ENCODE measurements at places on chromosomes 12 and 14. TPM values are rescaled to one million over a fixed set of nuclear protein-coding genes. Genes with fewer than 3 reads are reported as not detected.

Gene PARPBP
- polyA plus RNA-seq = 3.3 TPM

Gene BHLHE41
- not detected for polyA plus RNA-seq

Gene OR4L1
- polyA plus RNA-seq = not detected

Gene TPPP2
- polyA plus RNA-seq = not detected

Gene TAPBPL
- polyA plus RNA-seq = 48.2 TPM

Gene ATL1
- polyA plus RNA-seq = 1.3 TPM

Gene SPX
- 0.59 TPM for polyA plus RNA-seq

Gene RNASE3
- not detected for polyA plus RNA-seq

Gene APAF1
- 6.3 TPM for polyA plus RNA-seq

Gene TRHDE
- polyA plus RNA-seq = not detected

Gene CEP83
- polyA plus RNA-seq = 3.7 TPM

Gene PGAM5
- polyA plus RNA-seq = 19.3 TPM

Gene ARPC3
- polyA plus RNA-seq = 965 TPM

Gene KRT6B
- not detected for polyA plus RNA-seq

Gene KRT72
- not detected for polyA plus RNA-seq

Gene HOXC6
- not detected for polyA plus RNA-seq

Gene EFS
- not detected for polyA plus RNA-seq

Gene NKX2-1
- polyA plus RNA-seq = not detected

Gene FAM186B
- 0.14 TPM for polyA plus RNA-seq

Gene OR4K15
- not detected for polyA plus RNA-seq

Gene TSPAN19
- not detected for polyA plus RNA-seq

Gene CCDC175
- polyA plus RNA-seq = not detected

Gene B4GALNT1
- not detected for polyA plus RNA-seq

Gene ST8SIA1
- polyA plus RNA-seq = 1.2 TPM

Gene DNAL1
- polyA plus RNA-seq = 5.0 TPM

All from CD4-positive, CD25-positive, alpha-beta regulatory T cell (primary cell).